Inflammatory macrophage treated with lipopolysaccharide for 1 hour (primary cell): ENCODE measurements at places on chromosomes 2 and 18.

DNA sequence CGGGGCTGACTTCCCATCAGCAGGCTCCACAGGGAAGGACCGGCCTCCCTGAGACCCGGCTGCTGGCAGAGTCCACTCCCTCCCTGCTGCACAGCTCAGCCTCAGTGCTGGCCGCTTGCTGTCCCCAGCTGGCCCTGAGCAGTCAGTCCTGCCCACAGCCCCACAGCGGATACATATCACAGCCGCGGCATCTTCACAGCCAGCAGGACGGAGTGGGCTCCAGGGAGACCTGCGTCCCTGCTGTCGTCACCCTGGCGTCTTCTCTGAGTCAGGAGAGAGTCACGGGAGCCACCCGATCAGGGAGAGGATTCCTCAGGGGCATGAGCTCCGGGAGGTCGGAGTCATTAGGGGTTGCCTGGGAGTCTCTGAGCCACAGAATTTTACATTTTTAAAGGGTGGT is 13.1 kb upstream of the SNTG2 start:
- DNase-seq: no peak

DNA sequence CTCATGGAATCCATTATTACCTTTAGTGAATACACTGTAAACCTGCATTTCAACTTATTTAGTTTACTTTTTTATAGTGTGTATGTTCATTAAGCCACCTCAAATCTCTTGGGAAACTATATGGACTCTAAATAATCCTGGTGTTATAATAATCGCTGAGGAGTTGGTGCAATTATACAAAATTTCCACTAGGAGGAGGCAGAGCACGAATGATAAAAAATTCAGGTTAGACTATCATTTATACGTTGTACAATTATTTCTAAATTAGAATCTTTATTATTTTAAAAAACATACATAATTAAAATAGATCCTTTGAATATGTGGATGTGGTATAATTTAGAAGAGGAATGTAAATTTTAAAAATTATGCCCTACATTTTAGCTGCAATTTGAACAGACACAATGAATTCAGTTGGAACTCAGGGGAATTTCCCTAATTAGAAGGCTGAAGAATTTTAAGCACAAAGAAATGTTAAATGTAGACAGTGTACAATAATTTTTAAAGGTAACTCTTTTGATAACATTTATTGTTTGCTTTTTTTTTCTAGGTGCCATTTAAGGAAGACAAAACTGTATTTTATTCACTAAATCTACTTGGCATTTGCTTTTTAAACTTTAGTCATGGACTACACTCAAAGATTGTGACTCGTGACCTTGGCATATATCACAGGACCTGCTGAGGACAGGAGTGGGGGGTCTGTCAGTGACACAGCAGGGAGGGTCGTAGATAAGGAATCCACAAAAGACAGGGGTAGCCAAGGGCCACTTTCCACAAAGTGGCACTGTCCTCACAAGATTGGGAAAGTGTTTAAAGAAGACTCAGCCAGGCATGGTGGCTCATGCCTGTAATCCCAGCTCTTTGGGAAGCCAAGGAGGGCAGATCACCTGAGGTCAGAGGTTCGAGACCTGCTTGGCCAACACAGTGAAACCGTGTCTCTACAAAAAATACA is 45.5 kb downstream of the RAB12 start:
- peak; percentile 10 for DNase-seq

GRCh38 chr2:118791483-118791882 is 56.0 kb downstream of the EN1 start:
- DNase-seq: no peak

DNA sequence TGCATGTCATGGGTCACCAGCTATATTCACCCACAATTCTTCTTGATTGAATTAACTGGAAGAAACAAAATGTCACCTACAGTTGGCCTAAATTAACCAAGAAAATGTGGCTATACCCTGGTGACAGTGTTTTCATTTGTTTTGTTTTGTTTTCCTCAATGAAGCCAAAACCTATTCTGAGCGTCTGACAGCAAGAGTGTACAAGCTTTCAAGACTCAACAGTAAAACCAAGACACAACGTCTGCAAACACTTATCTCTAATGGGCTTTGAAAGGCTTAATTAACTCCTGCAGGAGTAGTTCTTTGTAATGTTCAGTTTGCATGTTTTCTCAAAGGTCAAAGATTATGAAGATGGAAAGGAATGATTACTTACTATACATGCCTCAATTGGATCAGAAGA is 827.6 kb upstream of the KLHL29 start:
- DNase-seq: no peak

GRCh38 chr18:6859676-6860422 is 130.3 kb downstream of the ARHGAP28 start:
- DNase-seq: no peak

DNA sequence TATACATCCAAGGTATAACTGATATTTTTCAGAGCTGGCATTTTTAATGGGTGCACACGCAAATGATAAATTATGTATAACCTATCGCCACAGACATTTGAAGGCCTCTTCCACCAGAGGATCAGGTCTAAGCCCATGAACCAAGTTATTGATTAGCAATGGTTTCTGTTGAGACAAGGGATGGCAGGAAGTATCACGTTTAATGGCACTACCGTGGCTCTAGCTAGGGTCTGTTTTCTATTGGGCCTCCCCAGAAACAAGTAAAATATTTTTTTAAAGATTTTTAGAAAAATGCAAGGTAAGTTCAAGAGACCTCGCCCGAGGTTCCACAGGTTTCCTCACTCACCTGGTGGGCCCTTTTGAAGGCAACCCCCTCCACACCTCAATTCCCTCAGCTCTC is 667 bp downstream of the GFPT1 start:
- no peak for DNase-seq

- no peak for DNase-seq
These were observed 50.5 kb upstream of the HS6ST1 start for GRCh38 chr2:128369108-128369555.

DNA sequence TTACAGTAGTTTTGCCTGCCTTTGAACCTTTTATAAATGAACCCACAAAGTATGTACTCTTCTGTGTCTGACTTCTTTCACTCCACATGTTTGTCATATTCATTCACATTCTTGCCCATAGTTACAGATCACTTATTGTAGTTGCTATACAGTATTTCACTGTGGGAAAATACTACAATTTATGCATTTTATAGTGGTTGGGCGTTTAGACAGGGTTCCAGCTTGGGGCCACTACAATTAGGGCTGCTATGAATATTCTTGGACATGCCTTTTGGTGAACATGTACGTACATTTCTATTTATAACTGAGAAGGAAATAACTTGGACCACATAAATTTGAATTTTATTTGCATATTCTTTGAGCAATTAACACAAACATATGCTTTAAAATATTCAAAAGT is 15.4 kb upstream of the PMAIP1 start:
- DNase-seq: no peak

DNA sequence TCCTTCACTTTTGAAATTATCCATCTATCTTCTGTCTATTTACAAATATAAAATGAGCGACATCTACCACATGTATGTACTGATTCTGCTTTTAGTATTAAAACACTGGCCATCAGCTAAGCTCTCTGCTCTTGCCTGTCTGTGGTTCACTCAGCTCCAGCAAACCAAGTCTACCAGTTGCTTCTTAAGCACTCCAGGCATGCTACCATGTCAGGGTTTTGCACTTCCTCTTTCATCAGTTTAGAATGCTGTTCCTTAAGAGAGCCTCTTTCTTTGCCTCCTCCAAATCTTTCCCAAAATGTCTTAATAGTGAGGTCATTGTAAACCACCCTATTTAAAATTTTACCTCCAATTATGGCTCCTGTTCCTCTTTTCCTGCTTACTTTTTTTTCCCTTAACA is 59.5 kb downstream of the SCN3A start:
- no peak for DNase-seq

- no peak for DNase-seq
These were observed 1557.5 kb upstream of the ACVR2A start for GRCh38 chr2:146287281-146287680.

- DNase-seq: no peak
These were observed 2.9 kb upstream of the MAB21L4 start for GRCh38 chr2:240898731-240899467.

DNA sequence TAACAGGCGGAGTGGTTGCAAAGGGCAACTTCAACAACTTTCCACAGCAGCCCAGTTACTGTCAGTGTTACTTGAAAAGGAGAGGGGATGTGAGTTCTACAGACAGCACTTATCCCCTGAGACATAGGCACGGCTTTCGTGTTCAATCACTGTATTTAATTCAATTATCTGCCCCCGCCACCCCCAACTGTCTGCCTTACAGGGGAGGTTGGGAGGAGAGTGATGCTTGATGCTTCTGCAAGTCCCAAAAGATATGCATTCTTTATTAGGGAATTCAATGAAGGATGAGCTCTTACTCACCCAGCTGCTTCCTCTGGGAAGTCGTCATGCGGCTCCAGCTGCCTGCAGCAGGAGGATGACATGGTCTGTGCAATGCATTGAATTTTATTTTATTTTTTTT is 639.9 kb downstream of the DCC start:
- no peak for DNase-seq

DNA sequence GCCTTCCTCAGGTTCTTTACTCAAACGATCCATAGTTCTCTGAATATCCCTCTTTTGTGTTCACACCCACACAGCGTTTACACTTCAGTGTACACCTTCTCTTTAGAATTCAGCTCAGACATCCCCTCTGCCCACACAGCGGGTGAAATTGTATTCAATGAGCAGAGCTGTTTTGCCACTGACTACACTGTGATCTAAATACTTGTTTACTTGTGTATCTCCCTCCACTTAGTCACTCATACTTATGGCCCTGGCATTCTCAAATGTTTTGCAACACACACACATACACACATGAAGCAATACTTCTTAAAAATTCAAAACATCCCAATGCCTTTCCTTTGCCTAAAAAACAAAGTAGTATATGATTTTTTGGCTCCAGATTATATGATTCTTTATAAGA is 297.1 kb downstream of the TMX3 start:
- no peak for DNase-seq

GRCh38 chr2:231260442-231261208 is 62.2 kb downstream of the ARMC9 start:
- peak; percentile 16 for DNase-seq

GRCh38 chr18:42477267-42477666 is 522.2 kb downstream of the PIK3C3 start:
- no peak for DNase-seq

DNA sequence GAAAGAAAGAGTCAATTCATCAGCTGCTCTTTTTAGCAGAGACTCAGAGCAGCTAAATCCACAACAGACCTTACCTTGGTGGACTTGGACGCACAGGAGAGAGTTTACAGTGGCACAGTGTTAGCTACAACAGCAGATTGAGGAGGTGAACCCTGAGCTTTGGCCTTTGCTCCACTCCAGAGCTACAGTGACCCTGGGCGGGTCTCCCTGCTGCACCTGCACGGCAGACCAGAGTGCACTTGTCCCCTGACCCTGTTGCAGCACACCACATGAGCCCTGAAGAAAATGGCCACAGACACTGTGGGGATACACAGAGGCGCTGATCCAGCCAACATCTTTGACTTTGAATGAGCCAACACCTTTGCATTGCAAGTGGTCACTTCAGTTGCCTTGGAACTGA is 11.0 kb downstream of the SLC19A3 start:
- no peak for DNase-seq

DNA sequence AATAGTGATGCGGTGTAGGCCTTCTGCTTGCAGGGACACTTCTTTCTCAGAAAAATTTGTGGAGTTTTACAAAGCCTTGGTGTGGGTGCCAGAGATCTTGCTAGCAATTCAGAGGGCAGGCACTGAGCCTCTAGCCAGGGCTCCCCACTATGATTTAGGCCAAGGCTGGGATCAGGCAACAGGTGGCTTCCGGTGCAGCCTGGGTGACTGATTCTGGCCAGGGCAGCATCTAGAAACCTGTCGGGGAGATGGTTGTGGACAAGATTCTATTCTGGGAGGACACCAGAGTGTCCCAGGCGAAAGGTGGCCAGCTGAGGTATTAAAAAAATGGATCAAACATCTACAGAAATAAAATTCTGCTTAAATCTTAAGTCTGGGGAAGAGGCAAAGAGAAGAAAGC is 21.5 kb upstream of the TNP1 start:
- no peak for DNase-seq

GRCh38 chr2:4475618-4476017 is 772.2 kb downstream of the DCDC2C start:
- DNase-seq: no peak

- no peak for DNase-seq
These were observed 115.3 kb upstream of the CXCR4 start for GRCh38 chr2:136233298-136233697.

GRCh38 chr2:1739961-1740715 is 4.2 kb downstream of the PXDN start:
- no peak for DNase-seq

GRCh38 chr2:88187038-88187676 is 17.0 kb downstream of the THNSL2 start:
- DNase-seq: no peak

DNA sequence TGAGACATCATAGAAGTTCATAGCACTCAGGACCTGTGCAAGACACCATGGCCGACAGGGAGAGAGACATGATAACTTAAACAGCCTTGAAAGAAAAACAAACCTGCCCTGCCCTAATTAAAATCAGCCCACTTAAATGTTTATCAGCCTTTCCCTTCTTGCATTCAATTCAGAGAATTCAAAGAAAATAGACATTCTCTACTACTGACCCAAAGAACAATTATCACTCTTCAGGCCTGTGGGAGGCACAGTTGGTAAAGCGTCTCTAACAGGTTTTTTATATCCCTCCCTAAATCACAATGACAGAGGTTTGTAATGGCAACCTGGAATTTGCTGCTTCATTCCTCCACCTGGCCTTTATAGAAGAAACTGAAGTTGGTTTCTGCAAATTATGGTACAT is 1.7 kb downstream of the CDK15 start:
- DNase-seq: no peak

- DNase-seq: no peak
These were observed 76.9 kb downstream of the PTPN4 start for GRCh38 chr2:119836455-119837142.

DNA sequence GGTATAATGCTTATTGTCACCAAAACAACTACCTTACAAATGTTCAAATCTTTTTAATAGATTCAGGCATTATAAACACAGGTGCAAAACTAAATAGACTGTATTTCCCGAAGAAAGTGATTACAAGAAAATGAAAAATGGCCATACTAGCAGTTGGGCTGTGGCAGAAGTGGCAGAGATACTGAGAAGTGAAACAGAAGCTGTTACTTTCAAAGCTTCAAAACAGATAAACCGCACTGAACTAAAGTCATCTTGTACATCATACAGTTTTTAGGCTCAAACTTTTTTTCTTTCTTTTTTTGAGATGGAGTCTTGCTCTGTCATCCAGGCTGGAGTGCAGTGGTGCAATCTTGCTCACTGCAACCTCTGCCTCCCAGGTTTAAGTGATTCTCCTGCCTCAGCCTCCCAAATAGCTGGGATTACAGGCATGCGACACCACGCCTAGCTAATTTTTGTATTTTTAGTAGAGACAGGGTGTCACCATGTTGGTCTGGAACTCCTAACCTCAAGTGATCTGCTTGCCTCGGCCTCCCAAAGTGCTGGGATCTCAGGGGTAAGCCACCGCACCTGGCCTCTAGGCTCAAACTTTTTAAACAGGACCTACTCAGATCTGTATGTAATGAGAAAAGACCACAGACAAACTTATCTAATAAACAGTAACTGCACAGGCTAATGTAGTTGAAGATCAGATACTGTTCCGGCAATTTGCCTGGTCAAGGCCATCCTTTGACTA is 77.9 kb upstream of the SATB2 start:
- no peak for DNase-seq
